ENCODE measurements at places on chromosomes 16 and 17.

- no peak for DNase-seq
Observed at GRCh38 chr17:30256756-30257506, 21.4 kb upstream of the SLC6A4 start.

DNA sequence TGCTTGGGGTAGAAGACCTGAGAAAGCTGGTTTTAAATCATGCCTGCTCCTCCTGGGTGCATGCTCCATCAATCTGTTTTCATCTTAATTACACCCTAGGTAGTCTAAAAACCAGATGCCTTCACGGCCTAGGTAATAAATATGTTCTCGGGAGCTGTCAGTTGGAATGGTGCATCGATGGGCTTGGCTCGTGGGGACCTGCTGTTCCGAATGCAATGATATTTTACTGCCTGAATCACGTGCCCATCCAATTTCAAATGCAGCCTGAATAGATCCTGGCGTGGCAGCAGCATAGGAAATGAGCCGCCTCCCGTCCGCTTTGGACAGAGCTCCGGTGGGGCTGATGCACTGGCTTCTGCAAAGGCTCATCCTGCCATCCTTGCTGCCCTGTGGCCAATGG lies 18.8 kb upstream of the FAAP100 start:
- no peak for DNase-seq

DNA sequence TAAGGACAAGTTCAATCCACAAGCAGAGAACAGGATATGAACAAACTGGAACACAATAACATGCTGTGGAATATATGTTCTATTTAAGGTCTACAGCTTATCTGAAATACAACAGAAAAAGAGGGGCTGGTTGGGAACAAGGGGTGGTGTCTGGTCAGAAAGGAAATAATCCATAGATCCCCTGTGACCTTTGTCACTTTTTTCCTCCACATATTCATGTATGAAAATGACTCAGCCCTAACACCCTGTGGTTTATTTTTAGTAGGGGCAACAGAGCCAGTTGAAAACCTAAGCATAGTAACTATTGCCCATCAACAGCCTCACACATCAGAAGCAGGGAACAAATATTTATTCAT lies 12.3 kb upstream of the SPAG9 start:
- no peak for DNase-seq

DNA sequence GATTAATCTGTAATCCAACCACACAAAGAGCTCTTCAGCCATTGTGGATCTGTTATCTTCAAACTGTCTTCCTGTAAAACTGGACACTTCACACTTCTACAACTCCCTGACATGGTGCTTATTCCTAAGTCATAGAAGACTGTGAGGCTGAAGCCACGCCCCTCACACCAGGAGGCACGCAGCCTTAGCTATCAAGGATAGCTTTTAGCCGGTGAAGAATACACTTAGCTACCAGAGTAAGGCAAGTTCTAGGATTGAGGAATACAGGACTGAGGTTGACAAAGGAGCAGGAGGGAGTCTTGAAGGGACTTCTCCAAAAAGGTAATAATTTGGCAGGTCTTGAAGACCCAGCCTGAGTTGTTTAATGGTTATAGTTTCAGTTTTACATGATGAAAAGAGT lies 79.8 kb upstream of the GAS7 start:
- DNase-seq: no peak

DNA sequence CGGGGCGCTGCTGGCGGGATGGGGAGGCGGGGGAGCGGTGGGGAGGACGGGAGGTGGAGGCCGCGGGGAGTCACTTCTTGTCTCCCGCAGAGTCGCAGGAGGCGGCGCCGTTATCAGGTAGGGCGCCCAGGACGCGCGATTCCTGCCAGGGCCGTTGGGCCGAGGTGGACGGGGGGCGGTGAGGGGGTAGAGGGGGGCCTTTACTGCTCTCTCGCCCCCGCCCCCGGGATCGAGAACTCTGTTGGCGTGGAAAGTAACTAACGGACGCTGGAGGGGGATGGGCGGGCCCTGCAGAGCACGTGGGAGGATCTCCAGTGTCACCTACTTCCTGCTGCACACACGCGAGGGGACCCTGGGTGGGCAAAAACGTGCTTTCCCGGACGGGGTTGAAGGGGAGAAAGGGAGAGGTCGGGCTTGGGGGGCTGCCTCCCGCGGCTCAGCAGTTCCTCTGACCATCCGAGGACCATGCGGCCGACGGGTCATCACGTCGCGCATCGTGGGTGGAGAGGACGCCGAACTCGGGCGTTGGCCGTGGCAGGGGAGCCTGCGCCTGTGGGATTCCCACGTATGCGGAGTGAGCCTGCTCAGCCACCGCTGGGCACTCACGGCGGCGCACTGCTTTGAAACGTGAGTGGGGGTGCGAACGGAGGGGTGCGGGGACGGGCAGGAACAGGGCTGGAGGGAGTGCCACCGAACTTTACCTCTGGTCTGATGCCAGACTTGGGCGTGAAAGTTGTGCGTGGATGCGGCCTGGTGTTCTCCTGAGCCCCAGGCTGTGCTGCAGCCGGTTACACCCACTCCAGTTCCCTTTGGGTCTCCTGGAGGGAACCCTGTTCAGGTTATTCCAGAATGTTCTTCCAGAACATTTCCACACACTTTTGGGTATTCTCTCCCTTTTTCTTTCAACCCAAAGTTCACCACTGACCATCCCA lies 569 bp downstream of the PRSS21 start:
- DNase-seq: no peak

DNA sequence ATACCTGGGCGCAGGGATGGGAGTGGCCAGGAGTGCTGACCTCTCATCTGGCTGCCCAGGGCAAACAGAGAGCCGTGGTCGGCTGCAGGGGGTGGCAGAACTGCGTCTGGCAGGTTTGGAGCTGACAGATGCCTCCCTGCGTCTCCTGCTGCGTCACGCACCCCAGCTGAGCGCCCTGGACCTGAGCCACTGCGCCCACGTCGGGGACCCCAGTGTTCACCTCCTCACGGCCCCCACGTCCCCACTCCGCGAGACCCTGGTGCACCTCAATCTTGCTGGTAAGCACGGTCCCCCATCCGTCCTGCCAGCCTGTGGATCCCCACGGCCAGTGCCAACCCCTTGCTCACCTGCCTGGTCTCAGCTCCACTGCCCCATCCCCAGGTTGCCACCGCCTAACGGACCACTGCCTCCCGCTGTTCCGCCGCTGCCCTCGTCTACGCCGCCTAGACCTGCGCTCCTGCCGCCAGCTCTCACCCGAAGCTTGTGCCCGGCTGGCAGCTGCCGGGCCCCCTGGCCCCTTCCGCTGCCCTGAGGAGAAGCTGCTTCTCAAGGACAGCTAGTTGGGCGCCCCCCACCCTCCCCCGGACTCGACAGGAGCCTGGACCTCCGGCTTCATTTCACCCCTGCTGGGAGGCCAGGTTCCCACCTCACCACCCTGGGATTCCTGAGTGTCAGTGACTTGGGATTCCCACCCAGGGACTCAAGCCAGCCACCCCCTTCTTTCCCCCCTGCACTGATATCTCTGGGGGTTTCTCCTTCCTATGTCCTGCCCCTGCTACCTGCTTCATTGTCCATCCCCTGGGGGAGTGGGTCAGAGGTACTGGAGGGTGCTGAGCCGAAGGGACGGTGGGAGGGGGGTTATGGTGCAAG lies 2.0 kb upstream of the ORAI3 start:
- no peak for DNase-seq

- no peak for DNase-seq
Observed at GRCh38 chr16:59295993-59296736, 562.0 kb upstream of the GOT2 start.

Data from stimulated activated CD4-positive, alpha-beta T cell treated with anti-CD3 and anti-CD28 coated beads, Interleukin-2, amount 100 ng/mL, for 4 hours (primary cell).